ENCODE measurements at places on chromosomes 7 and 10.
A peak's percentile ranks its signal among the peaks of the same experiment; 100 is the strongest.

DNA sequence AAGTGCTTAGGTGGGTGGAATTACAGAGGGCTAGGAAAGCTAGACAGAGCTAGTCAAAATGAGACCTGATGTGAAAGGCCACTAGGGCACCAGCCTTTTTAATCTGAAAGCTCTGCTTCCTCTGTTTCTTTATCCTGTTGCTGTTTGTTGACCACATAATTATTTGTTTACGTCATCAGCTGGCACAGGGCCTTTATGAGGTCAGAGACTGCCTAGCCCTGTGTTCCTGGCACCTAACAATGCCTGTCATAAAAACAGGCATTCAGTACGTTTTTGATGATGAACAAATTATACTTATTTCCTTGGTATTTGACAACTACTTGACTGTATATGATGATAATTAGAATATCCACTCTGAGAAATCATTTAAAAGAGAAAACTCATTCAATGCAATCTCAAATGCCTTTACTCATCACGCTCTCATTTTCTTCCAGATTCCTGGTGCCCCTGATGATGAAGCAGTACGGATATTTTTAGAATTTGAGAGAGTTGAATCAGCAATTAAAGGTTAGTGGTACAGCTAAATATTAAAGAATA lies 26.0 kb downstream of the RBM17 start:
- DNase-seq = no peak

DNA sequence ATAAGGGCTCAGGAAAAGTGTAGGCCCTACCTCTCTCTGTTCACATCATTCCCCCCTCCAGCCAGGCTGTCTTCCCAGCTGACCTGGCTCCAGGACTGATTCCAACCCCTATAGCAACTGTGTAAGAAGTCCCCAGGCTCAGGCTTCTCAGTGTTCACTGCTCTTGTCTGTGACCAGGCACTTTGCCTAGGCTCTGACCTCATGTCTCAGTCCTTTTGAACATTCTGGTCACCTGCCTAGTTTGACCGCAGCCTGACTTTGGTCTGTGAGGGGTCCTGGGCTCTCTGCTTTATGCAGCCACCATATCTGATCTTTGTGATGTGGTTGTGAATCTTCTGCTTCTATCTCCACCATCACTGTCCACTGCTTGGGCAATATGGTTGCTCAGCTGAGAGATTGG lies 24.5 kb downstream of the HIF1AN start:
- DNase-seq = no peak

GRCh38 chr10:70508912-70509756 lies 30.6 kb downstream of the PALD1 start:
- DNase-seq = peak; percentile 43

DNA sequence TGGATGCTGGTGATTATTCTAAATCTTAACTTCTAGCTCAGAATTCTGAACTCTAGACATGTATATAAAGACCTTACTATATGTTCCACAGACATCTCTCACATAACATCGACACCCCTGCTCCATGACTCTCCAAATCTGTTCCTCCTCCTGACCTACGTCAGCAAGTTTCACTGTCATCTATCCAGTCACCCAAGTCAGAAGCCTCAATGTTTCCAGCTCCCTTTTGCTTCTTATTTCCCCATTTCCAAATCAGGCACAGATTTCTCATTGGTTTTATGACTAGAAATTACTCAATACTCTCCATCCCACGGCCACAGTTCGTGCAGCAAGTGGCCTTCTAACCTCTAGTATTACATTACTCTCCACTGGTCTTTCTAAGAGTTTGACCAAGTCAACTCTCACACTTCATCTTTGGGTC lies 28.5 kb downstream of the EPC1 start:
- DNase-seq = no peak

GRCh38 chr7:24733414-24734060 lies 23.7 kb downstream of the GSDME start:
- DNase-seq = no peak

- peak; percentile 51 for DNase-seq
Observed at GRCh38 chr7:43766564-43766963, 8.1 kb downstream of the BLVRA start.

- peak; percentile 50 for DNase-seq
Observed at GRCh38 chr10:4686644-4686996, 139.4 kb upstream of the AKR1E2 start.

DNA sequence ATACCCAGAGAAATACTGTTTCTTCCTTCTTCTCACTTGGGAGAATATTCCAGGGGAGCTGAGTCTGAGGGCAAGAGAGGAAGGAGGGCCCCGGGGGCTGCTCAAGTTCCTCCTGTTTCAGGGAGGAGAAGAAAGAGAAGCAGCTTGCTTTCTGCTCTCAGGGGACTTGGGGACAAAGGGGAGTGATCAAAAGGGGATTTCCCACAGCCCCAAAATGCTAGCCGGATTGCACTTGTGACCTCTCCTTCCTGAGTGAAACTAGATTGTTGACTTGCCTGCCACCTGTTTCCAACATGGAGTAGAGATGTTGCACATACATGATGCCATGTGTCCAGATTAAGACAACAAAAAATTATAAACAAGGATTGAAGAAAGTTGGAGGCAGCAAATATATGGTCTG lies 28.7 kb upstream of the PDCD4 start:
- DNase-seq = no peak

DNA sequence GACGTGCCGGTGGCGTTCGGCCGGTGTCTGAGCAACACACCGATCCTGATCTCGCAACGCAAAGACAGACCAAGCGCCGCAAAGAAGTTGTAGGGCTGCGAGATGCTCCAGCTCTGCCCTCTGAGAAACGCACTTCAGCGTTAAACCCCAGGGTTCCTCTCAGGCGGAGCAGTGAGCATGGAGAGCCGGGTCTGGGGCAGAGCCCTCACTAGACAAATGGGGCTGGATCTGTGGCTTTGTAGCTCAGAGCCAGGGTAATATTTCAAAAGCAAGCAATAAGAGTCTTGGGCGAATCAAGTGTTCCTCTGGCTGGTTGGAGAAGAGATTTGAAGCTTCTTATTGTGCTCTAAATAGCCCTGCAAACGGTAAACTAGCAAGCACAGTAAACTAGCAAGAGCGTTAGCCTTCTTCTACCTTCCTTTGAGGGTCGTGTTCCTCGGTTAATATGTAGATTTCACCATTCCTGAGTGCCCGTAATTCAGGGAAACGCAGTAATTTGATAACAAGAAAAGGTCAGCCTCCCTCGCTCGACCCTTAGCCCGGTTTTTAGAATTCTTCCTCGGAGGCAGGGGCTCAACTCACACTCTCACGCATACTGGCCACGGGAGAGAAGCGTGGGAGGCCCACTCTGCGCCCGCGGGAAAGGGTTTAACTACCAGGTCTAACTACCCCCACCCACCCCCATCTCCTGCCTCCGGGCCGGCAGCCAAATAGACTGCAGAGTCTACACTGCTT lies 6.7 kb downstream of the SKAP2 start:
- peak; percentile 61 for DNase-seq

GRCh38 chr10:28788252-28788651 lies 110.9 kb downstream of the BAMBI start:
- no peak for DNase-seq

DNA sequence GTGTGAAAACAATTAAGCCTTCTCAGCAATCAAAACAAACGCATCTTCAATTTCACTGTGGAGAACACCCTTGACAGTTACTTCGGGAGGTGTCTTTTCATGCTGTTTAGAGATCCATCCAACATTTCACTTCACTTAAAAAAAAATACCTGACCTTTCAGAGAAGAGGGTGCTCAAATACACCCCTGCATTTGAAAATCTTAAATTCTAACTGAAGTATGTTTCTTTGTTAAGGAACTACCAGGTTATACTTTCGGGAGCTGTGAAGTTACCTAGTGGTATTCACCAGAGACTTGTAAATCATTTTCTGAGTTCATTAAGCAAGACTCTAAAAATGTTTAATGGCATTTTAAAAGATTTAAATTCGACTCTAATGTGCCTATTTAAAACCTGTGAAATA lies 38.8 kb downstream of the CNPY1 start:
- DNase-seq = no peak

DNA sequence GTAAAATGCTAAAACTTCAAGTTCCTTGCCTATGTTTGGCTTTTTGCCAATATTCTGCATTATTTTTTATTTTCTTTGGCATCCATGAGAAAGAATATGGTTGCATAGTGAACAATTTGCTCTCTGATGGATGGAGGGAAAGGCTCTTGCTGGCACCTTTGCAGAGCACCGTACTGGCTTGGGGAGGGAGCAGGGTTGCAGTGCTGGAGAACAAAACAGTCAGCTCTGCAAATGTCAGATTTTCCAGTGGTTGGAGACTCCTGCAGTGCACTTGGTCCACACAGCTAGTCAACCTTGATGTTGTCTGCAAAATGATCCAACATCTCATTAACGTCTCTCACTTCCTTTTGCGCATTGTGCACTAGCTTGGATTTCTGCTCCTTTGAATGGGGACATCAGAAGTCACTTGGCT lies 100.8 kb downstream of the ANLN start:
- no peak for DNase-seq

- DNase-seq = no peak
Observed at GRCh38 chr7:114819616-114820362, 102.1 kb upstream of the MDFIC start.

GRCh38 chr7:85480666-85481065 lies 293.8 kb upstream of the SEMA3D start:
- no peak for DNase-seq

GRCh38 chr7:13980474-13980873 lies 9.0 kb downstream of the ETV1 start:
- no peak for DNase-seq

DNA sequence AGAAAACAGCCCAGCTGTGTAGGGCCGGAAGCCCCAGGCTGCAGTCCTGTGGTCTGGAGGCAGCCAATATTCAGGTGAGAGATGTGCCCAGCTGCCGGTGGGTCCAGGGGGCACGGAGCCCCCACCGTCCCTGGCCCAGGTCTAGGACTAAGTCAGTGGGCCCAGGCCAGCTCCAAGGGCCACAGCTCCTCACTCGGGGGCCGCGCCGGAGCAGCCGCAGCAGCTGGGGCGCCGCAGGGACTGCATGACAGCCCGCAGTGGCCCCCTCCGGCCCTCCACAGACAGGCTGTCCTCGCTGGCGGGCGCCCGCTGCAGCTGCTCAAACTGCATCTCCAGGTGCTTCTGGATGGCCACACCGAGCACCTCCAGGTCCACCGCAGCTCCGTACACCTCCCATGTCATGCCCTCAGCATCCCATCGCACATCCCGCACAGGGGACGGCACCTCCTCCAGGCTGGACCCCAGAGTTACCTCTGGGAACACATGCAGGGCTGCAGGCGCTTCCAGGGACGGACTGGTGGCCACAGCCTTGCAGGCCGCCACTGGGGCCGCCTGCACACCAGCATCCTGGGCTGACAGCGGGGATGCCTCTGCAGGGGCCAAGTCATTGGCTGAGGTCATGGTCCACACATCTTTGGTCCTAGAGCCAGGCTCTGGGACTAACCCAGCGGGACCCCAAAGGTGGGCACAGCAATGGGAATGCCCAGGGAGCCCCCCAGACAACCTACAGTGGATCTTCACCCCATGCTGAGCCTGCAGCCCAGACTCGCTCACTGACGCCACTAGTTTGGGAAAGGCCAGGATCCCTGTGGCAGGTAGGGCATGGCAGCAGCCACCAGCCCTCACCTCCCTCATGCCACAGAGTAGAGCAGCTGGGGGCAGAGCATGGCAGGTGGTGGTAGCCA lies 7.0 kb downstream of the GPRIN2 start:
- no peak for DNase-seq

DNA sequence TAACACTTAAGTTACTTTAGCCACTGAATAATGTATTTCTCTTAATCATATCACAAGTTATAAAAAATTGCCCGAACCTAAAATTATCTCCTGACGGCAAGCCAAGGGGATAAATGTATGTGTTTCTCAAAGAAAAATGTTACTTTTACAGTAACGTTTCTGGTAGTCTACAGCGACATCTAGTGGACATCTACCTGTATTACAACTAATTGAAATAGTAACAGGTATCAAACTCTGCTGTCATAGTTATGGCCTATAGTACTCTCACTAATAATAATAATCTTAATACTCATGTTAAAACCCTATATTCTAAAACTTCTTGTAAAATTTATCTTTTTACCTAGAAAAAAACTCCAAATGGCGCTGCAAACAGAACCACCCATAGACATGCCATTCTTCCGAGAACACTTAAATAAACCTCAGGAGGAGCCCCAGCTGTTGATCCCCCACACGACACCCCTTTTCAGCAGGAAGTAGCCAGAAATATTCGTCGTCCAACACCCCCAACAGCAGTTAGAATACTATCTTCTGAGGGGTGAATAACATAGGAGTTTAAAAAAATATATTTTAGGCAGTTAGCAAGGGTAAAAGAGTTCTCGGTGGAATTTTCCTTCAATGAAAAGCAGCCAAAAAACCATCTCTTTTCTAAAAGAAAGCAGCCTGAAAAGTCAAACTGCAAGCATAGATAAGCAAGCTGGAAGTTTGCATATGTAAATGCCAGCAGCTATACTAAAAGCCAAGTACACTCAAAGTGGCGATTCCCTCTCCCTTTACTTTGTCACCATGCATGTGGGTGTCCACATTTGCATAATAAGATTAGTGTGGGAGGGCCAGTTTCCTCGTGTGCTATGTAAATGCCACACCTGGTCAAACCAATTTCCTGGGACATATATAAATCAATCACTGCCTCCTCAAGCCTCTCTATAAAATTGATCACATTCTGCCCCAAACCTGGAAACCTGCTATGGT lies 40.5 kb upstream of the ZNF107 start:
- DNase-seq = peak; percentile 21

DNA sequence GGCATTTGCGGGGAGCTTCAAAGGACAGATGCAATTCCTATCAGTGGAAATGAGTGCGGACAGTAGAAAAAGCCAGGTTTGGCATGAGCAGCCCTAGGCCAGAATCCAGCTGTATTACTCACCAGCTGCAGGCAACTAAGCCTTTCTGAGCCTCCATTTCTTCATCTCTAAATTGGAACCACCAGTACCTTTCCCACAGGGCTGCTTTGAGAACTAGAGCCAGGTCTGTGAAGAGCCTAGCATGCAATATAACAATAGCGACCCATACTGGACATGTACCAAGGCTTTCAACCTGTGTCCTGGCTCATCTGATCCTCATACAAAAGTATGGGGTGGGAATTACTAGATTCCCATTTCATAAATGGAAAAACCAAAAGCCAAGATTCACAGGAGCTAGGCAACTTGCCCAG lies 101.0 kb downstream of the GSAP start:
- DNase-seq = no peak

GRCh38 chr10:118914629-118915028 lies 114.9 kb upstream of the NANOS1 start:
- DNase-seq = peak; percentile 8

GRCh38 chr7:146937836-146938235 lies 821.2 kb downstream of the CNTNAP2 start:
- DNase-seq = no peak

DNA sequence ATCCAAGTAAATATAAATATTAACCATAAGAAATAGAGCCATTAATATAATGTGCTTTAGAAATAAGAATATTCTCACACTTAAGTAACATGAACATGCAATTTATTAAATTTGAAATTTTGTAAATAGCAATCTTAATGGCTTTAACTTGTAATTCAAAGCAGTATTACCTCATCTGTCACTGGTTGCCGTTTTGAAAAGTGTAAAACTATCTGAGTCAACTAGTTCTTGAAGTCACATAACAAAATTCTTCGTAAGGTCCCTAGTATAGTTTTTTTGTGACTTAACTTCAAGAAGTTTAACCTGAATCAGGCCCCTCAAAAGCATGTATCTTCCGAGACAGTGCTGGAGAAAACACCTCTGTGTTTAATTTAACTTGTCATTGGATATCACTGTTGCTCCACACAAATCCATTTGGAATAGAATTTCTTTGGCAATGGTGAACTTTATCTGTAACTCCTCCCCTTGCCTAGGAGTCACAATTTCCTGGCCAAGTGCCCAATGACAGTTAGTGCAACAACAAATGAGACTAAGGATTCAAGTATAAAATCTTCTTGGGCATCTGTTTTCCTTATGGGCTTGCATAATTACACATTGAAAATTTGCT lies 47.1 kb downstream of the NT5C2 start:
- no peak for DNase-seq
